ENCODE measurements at places on chromosomes 2 and 18.

DNA sequence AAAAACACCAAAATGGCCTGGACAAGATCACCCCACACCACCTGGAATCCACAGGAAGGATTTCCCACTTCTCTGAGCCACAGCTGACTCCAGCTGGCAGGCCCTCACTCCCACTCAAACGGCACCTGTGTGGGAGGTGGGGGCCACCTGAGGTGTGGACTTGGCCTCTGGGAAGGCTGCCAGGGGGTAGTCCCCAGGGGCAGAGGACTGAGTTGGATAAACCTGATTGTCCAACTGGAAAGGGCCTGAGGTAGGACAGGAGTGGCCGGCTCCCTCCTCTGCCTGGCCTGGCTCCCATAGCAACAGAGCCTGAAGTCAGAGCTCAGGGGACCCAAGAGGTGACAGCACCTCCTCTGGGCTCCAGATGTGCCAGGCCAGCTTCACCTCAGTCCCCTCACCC lies 300.2 kb downstream of the CELF4 start:
- DNase-seq = no peak

- no peak for DNase-seq
These were observed 42.0 kb upstream of the ASXL2 start for GRCh38 chr2:25920336-25920735.

DNA sequence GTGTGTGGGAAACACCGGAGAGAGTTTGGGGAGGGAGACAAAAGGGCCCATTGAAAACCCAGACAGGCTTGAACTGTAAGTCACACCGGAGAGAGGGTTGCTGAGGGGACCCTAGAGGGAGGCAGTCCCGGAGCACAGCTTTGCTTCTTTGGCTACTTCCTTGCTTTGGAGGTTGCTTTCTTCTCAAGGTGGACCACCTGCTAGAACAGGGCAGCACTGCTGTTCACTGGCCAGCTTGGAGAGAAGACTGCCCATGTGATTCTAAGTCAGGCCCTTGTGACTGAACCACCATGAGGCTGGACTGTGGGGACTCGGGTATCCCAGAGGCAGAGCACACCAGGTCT lies 4.4 kb downstream of the ACTG2 start:
- no peak for DNase-seq

GRCh38 chr2:112776113-112776512 lies 8.2 kb downstream of the IL1A start:
- DNase-seq = no peak

- no peak for DNase-seq
These were observed 611 bp downstream of the NOL10 start for GRCh38 chr2:10688921-10689807.
